SK-N-DZ (cell line): ENCODE measurements at places on chromosomes 16 and 17.

GRCh38 chr17:82400830-82401229 lies 17.3 kb upstream of the HEXD start:
- no peak for DNase-seq

DNA sequence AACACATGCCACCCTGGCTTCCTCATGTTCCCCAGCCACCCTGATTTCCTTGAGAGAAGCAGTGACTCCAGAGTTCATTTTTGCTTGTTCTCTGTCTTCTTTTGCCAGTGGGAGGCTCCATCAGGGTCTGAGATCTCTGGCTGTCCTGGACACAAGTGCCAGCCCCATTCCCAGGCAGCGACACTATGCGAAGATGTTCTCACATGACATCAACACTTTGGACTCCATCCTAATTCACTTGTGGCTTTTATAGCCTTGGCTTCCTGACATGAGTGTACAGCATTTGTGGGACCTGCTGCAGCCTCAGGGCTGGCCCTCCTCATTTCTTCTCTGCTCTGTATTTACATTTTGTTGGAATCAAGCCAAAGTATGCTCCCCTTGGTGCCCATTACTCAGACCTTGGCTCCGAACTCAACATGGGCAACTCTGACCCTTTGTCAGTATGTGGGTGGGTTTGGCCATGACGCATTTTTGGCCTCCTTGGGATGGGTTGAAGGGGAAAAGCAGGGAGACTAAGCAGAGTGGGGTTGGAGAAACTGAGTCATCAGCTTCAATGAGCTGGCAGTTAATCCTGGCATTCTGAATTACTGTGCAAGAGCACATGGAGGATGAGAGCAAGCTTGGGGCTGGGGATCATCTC lies 119.0 kb upstream of the EEF2KMT start:
- DNase-seq = no peak

- no peak for DNase-seq
Observed at GRCh38 chr17:55484575-55484974, 26.7 kb downstream of the SMIM36 start.

- DNase-seq = no peak
Observed at GRCh38 chr16:101586-101985, 23.6 kb downstream of the MPG start.

GRCh38 chr16:53501216-53501859 lies 1.7 kb downstream of the AKTIP start:
- no peak for DNase-seq

DNA sequence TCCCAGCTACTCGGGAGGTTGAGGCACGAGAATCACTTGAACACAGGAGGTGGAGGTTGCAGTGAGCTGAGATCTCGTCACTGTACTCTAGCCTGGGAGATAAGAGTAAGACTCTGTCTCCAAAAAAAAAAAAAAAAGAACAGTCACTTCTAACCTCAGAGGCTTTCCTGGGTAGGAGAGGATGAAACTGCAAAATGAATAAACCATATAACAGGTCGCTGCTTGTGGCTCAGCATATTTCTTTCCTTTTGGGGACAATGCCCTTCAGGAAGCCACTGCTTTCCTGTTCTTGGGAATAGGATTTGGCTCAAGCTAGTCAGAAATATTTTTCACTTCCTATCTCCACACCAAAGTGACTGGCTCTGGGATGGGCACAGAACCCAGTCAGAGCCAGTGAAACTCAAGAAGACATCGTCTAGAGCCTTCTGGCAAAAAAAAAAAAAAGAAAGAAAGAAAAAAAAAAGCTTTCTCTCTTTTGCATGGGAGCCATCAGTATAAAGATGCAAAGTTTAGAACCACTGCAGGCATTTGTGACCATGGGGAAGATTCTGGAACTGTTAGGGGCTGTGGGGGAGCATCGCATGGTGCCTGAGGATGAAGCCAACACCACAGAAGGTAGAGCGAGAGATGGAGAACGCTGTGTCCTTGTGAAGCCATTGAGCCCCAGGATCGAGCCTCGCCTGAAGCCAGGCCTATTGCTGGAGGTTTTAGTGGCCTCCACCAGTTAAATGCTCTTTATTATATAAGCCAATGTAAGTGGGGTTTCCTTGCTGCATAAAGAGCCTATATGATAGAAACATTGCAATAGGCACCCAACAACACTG lies 71.8 kb upstream of the MRTFB start:
- DNase-seq = no peak

GRCh38 chr17:61806081-61806828 lies 57.1 kb downstream of the BRIP1 start:
- no peak for DNase-seq

DNA sequence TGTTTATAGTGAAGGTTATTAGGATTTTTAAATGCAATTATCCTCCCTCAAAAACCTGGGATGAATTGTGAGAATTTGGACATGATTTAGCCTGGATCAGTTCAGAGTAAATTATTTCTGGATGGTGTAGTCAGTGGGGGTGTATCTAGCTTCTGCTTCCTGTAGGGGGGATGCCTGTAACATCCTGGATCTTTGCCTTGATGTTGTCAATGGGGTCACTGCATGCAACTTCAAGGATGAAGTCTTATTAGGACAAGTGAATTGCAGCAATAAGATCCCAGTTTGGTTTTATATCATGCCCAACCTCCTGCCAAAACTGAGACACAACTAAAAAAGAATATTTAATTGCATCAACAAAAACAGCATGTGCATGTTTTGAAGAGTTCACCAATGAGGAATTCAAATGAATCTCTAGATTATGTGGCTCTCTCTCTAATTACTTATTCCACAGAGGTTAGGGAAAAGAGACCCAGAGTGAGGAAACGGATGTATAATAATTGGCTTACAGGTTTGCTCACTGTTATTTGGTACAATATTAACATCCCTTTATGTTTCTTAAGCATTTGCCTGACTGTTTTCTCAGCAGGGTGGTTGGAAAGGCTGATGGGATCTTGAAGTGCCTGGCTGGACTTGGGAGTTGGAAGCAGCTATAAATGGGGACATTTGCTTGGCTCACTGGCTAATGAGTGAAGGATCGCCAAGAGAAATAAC lies 159.8 kb downstream of the HS3ST3B1 start:
- no peak for DNase-seq

- DNase-seq = no peak
Observed at GRCh38 chr16:85054948-85055492, 27.4 kb downstream of the KIAA0513 start.

- DNase-seq = no peak
Observed at GRCh38 chr17:73414171-73414955, 102.6 kb upstream of the CDC42EP4 start.

- DNase-seq = peak; percentile 81
Observed at GRCh38 chr16:30896261-30896888, at the start of gene CTF1. CTF1 (plus strand) TSS chr16:30896614; CDS start chr16:30896644, 30 bp downstream.

- no peak for DNase-seq
Observed at GRCh38 chr17:57880086-57880456, 30.2 kb upstream of the MRPS23 start.

DNA sequence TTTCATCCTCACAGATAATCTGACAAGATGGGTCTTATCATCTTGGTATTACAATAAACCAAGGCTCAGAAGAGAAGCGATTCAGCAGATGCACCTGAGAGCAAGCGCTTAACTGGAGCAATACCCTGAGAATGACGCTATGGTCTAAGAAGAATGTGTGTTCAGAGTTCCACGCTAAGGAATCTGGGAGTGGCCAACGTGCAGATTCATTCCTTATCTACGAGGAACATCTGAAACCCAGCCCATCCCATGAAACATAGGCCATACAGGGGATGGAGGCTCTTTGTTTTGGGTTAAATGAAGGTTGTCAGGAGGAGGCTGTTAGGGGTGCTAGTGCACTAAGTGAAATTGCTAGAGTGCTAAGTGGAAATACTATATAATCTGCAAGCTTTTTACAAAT lies 28.5 kb upstream of the KDM8 start:
- DNase-seq = no peak

DNA sequence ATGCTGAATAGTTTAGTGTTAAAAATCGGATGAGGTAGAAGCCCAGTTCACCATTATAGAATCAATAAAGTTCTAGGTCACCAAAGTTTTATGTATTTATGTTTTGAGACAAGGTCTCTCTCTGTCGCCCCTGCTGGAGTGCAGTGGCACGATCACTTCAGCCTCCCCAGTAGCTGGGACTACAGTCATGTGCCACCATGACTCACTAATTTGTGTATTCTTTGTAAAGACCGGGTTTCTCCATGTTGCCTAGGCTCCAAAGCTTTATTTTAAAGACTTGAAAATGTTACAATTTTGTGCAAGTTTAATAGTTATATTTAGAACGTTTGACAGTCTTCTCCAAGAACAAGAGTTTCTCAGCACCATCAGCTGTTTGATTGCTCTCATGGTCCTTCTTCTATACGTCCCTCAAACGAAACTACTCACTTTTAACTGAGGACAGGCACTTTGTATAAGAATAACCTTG lies 32.1 kb downstream of the NDE1 start:
- DNase-seq = no peak

- DNase-seq = no peak
Observed at GRCh38 chr17:32528825-32529224, 42.0 kb downstream of the CDK5R1 start.

- peak; percentile 59 for DNase-seq
Observed at GRCh38 chr17:15502369-15503112, 35.1 kb upstream of the CDRT4 start.

GRCh38 chr17:83117583-83117982 lies 38.2 kb downstream of the METRNL start:
- DNase-seq = no peak

DNA sequence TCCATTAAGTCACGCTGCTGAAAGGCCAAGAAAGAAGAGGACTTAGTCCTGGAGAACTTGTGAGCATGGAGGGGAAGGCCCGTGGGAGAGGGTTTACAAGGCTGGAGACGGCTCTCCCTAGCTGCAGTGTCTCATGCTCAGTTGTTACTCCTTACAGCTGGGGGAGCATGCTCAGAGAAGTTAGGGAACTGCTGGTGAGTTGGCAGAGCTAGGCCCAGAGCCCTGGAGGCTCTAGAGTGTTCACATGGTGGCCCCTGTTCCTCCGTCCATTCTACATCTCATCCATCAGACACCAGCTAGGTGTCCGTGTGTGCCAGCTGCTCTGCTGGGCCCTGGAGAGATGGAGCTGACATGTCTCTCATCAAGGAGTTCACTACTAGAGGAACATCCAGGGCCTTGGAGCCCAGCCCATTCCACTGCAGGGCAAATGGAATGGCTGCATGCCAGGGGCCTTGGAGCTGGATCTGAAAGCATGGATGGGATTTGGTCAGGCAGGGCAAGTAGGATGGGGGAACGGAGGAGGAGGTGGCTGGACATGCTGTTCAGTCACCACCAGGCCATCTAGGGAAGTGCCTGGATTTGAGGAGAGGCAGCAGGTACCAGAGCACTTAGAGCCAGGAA lies 6.3 kb downstream of the XYLT2 start:
- no peak for DNase-seq

GRCh38 chr17:65218261-65218660 lies 81.1 kb downstream of the RGS9 start:
- no peak for DNase-seq

DNA sequence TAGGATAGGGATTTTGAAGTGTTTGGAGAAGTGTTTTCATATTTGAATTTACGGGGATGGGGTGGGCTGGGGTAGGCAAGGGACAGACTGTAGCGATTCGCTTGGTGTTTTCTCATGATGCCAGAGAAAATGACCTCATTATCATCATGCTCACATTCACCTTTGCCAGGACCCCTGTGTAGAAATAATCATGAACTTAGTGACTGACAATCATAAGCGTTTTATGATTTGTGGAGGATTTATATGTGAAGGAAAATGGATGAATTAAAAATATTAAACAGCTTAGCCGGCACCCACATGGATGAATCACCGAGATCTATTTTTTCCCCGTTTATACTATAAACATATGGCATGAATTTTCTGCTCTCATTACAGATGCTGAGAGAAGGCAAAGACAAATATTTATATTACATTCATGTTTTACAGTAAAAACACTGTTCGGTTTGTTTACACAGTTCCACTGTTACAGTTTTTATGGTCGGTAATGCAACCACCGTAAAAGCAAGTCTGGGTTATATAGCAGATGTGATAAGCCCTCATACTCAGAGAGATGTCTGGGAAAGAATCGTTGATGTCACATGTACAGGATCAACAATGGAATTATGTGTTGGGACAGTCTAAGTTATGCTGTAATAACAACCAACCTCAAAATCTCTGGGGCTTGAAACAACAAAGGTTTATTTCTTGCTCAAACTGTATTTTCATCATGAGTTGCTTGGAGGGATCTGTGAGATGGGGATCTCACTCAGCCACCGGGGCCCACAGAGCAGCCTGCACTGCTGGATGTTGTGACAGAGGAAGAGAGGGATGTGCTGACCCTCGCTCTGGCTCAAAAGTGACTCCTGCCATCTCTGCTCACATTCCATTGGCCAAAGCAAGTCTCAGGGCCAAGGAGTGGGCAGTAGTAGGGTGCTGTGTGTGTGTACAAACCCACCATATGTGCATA lies 85.1 kb downstream of the WWOX start:
- DNase-seq = no peak

- DNase-seq = no peak
Observed at GRCh38 chr17:44924107-44924544, 8.8 kb upstream of the GFAP start.

- DNase-seq = no peak
Observed at GRCh38 chr16:26649381-26650045, 417.2 kb upstream of the C16orf82 start.

DNA sequence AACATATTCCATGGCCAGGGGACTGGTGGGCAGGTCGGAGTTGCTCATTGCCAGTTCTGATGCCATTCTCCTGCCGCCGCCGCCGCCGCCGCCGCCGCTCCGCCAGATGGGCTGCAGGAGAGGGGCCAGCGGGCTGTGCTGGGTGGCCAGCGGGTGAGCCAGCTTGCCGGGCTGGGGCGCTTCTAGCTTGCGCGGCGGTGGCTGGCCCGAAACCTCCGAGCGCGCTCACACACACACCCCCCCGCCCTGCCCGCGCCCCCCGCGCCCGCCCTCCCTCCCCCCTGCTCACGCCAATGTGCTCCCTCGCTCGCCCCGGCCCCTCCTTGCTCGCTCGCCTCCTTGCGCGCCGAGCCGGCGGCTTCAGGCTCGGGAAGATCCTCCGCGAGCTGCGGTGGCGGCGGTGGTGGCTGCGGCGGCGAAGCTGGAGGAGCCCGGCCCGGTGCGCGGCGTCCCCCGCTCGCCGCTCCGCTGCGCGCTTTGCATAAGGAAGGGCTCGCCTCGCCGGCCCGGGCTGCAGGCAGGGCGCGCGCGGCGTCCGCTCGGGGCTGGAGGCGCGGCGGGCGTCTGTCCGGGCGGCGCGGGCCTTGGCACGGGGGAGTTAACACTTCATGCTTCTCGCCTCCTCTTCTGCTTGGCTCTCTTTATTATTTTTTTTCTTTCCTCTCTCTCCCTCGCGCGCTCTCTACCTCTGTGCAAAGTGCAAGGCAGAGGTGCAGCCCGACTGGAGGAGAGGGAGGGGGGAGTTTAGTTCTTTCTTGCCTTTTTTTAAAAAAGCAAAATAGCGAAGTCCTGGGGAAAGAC lies 500 bp downstream of the MAF start:
- peak; percentile 17 for DNase-seq

- peak; percentile 79 for DNase-seq
Observed at GRCh38 chr17:41695954-41696757, 7.5 kb downstream of the EIF1 start.

- no peak for DNase-seq
Observed at GRCh38 chr17:17535957-17536356, 39.8 kb upstream of the RASD1 start.

- no peak for DNase-seq
Observed at GRCh38 chr17:56222255-56222654, 69.0 kb downstream of the ANKFN1 start.

- DNase-seq = no peak
Observed at GRCh38 chr16:28283173-28283572, 9.2 kb upstream of the SBK1 start.

- no peak for DNase-seq
Observed at GRCh38 chr16:89155851-89156739, 15.5 kb upstream of the CDH15 start.
